ENCODE measurements at places on chromosomes 6 and 20. TPM values are rescaled to one million over a fixed set of nuclear protein-coding genes. Genes with fewer than 3 reads are reported as not detected.

- DNase-seq: no peak
Observed at GRCh38 chr6:111861431-111861885, 11.8 kb downstream of the FYN start.

The CDK19 gene
- 26.2 TPM for total RNA-seq

The RFX6 gene
- 28.7 TPM for total RNA-seq

GRCh38 chr6:111266276-111266675, 179.0 kb downstream of the SLC16A10 start:
- no peak for DNase-seq

- DNase-seq: no peak
Observed at GRCh38 chr20:51756653-51757052, 11.5 kb downstream of the ATP9A start.
